Stimulated activated CD4-positive, alpha-beta T cell treated with anti-CD3 and anti-CD28 coated beads, Interleukin-1b, Interleukin-23, amount 100 ng/mL, for 1 hour (primary cell): ENCODE measurements at places on chromosomes 16 and 17.

- no peak for DNase-seq
Observed at GRCh38 chr17:862582-862981, 80.4 kb downstream of the MRM3 start.

DNA sequence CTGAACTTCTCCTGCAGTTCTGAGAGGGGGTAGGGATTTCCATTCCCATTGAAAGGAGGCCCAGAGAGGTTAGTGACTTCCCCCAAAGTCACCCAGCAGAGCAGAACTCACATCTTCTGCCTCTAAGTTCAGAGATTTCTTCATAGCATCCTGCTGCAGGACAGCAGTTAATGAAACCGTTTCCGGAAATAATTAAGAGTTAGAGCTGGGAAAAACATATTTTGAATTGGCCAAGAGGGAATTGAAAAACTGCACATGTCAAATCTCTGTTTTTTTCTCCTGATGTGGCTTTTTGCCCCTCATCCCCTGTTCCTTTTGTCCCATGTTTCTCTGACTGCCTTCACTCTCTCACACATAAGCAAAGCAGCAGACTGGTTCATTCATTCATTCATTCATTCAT, 26.6 kb downstream of the ITPRIPL2 start:
- no peak for DNase-seq

- DNase-seq, result no peak
Observed at GRCh38 chr17:79824893-79825579, 14.2 kb downstream of the CBX4 start.

GRCh38 chr17:40457369-40457768, 14.1 kb downstream of the IGFBP4 start:
- no peak for DNase-seq

GRCh38 chr17:58808609-58809563, 53.2 kb downstream of the PPM1E start:
- DNase-seq, result no peak

GRCh38 chr17:57707892-57708291, 37.2 kb downstream of the CCDC182 start:
- DNase-seq, result no peak

- no peak for DNase-seq
Observed at GRCh38 chr16:11399261-11399831, 54.1 kb downstream of the RMI2 start.

DNA sequence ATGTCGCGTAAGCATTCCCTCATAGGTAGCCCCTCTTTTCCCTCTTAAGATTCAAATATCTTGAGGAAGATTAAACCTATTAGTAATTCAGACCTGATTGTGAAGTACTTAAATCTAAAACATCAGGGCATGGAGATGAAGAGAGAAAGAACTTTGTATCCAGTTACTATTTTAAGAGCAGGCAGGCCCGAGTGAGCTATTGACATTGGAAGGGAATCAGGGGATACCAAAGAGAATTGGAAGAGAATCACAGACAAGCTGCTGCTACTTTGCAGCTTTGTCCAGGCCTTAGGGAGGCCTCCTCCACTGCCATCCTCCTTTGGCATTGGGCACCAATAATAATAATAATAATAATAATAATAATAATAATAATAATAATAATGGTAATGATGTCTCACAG, 170.5 kb downstream of the MRTFB start:
- DNase-seq, result no peak

GRCh38 chr17:56977673-56978395, at the start of gene SCPEP1:
TSS of gene SCPEP1 (plus strand) at chr17:56978131. CDS start at chr17:56978160, 29 bp downstream.
- DNase-seq, result peak; percentile 68

GRCh38 chr16:88352261-88353200, 30.2 kb upstream of the ZNF469 start:
- DNase-seq, result no peak

- no peak for DNase-seq
Observed at GRCh38 chr17:1936766-1937165, 88.4 kb downstream of the RTN4RL1 start.

GRCh38 chr16:50274326-50275097, 8.2 kb downstream of the ADCY7 start:
- no peak for DNase-seq

DNA sequence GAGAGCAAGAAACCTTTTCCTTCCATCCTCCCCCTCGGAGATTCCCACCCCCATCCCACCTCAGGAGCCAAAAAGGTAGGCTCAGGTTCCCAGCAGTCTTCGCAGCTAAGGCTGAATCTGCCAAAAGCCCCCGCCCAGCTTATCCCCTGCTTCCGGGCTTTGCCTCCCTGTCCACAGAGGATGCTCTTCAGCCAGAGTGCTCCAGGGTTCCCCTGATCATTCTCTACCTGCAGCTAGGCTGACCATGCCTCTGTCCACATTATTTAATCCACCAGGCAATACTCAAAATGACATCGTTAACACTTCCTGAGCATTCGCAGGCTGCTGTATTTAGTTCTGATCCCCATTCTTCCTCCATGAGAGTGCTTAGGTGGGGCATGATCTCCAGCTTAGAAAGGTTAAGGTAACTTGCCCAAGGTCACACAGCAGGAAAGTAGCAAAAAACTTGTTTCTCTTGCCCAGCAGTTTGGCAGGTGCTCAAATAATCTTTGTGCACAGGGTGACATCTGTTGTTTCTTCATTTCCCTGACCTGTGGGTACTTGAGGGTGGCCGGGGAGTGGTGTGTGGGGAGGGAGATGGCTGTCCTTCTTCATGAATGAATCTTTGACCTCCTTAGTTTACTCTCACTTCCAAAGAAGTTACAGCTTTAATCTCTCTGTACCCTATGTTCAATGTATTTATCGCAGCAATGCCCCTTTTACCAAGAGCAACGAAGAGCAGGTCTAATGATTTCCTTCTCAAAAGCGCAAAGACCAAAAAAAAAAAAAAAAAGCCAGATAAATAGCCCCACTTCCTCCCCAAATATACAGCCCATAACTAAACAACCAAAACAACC, 848 bp upstream of the TBKBP1 start:
- no peak for DNase-seq

DNA sequence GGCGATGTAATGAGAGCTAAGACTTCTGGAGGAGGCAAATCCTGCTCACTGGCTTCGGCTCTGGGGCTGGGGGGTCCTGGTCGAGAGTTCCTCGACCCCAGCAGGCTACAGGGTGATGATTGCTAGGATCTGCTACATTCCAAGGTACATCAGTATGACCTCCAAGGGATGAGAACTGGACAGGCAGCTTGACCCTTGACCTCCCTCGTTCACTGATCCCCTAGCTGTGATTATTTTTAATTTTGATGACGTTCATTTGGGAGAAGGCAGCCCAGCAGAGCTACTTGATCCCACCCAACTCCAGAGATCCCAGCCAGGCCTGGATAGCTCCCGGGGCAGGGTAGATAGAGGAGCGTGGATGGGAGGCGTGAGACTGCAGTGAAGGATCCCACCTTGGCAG, 242.3 kb downstream of the MAF start:
- no peak for DNase-seq

- no peak for DNase-seq
Observed at GRCh38 chr17:80942423-80943345, 49.0 kb upstream of the CHMP6 start.

DNA sequence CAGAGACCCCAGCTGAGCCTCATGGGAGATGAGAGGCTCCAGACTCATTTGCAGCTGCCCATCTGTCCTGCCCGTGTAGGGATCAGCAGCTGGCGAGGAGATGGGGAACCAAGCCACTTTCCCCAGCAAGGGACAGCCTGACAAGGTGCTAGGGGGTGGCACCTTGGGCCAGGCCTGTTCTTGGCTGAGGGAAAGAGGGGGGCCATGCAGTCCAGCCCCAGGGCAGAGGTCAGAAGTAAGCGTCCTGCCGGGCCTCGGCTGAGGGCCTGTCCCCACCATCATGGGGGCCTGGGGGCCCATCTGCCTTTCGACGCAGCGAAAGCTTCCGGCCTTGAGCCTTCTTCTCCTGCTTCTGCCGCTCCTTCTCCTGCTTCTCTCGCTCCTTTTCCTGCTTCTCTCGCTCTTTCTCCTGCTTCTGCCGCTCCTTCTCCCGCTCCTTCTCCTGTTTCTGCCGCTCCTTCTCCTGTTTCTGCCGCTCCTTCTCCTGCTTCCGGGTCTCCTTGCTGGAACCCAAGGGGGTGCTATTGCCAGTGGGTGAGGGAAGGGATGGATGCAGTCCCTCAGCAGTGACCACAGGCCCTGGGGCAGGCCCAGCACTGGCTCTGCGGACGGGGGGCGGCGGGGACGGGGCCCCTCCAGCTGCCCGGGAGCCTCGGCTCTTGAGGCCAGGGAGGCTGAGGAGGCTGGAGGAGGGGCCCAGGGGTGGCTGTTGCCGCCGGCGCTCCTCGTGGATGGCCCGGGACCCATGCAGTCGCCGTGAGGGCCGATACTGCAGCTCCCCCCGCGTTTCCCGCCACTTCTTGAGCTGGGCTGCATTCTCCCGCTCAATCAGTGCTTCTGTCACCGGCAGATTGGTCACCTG, 2.8 kb upstream of the CD2BP2 start:
- DNase-seq, result no peak

GRCh38 chr17:7831233-7831632, 2.8 kb upstream of the KDM6B start:
- DNase-seq, result no peak

DNA sequence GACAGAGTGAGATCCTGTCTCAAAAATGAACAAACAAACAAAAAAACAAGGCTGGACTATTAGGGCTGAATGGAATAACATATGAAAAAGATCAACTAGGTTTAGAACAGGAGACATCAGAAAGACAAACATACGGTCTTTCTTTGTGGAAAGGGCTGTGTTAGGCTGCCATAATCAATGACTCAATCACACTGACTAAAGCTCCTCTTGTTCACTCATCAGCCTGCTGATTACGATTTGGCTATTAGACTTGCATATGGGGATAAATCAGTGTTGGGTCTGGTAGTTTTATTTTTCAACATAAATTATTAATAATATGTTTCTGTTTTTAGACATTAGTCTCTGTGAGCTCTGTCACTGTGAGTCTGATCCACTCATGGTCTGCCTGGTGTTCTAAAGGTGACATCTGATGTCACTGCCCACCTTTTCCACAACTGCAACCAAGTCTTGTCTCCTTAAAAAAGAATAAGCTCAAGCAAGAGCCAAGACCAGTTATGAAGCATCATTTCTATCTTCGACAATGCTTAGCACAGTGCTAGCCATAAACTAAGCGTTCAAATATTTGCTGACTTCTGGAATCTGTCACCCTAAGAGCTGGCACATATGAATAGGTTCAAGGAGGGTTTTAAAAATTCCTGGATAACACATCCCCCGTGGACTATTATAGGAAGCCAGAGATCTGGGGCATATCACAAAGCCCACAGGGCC, 10.2 kb downstream of the CFAP20 start:
- no peak for DNase-seq

DNA sequence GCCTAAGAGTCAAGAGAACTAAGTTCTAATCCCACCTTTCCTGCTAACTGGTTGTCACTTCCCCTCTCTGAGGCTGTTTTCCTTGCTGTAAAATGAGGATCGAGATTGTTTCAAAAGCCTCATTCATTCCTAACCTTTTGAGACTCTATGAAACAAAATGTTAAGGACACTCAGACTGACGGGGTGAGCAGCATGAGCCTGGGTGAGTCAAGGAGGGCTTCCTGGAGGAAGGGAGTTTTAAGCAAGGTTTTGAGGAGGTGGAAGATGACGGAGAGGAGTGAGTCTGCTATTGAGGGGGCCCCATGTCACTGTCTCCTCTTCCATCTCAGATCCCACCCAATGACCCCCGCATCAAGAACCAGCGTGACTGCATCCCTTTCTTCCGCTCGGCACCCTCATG, 4.1 kb downstream of the EPX start:
- no peak for DNase-seq

DNA sequence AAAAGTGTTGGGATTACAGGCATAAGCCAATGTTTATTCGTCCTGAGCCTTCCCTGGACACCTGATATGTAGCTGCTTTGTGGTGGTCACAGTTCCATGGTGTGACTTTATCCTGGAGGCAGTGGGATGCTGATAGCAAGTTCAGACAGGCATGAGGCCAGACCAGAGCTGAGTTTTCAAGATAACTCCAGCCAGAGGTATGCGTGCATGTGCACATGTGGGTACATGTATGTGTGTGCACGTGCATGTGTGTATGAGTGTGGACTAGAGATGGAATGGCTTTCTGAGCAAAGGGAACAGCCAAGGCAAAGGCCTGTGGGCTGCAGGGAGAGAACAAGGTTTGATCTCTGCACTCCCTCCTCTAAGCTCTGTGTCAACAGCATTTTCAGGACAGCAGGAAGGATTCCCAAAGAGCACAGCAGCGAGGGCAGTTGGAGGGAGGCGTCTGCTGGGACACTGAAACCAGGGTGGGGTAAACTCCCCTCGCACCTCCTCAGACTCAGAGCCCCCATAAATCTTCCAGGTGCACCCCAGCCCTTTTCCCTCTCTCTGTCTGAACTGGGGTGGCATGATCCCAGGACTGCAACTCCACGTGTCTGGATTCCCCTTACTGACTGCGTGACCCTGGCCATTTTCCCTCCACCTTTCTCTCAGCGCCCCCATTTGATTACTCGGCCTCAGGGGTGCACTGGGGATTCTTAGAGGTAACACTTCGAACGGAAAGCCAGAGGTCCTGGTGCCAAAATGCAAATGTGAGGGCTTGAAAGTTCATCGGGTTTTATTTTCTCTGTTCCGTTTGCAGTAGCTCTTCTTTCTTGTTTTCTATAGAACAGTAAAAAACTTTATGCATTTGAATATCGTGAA, 15.3 kb downstream of the NLRC5 start:
- DNase-seq, result no peak

DNA sequence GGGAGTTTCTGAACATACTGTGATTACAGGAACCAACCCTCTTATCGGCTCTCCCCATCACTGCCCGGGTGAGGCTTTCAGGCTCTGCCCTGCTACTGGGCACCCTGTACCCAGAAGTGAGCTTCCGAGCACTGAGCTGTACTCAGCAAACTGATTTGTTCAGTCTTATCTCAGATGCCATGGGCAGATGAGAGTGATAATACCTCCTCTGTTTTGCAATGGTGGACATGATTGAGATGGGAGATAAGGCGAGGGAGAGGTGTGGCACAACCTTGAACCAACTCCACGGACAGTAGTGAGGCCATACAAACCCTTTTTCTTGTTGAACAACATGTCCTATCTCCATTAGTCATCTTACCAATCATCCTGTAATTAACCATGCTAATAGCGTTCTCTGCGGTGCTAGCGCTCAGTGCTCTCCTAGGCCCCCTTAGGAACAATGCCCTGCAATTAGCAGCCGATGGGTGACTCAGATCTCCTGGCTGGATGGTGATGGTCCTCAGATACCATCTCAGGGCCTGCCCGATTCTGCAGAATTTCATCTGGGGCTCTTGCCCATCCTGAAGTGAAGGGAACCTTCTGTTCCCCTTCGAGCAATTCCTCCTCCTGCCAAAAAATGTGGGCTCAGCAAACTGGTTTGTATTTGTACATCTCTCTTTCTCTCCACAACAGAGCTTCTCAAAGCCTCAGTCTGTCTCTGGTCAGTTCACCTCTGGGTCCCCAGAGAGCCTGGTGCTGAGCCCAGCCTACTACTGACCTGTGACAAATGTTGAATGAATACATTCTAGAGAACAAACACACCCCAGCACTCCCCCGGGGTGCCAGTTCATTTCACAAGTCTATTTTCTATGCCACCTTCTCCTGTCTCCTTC, 139.3 kb upstream of the IRX3 start:
- DNase-seq, result no peak

- DNase-seq, result no peak
Observed at GRCh38 chr16:31420037-31420436, 8.1 kb downstream of the COX6A2 start.

- DNase-seq, result no peak
Observed at GRCh38 chr17:35460354-35460851, 11.8 kb upstream of the SLFN13 start.

- DNase-seq, result no peak
Observed at GRCh38 chr16:49602976-49603310, 229.3 kb downstream of the C16orf78 start.
